Cerebellum (tissue), 4 donors: ENCODE measurements at places on chromosomes 11 and 22.

DNA sequence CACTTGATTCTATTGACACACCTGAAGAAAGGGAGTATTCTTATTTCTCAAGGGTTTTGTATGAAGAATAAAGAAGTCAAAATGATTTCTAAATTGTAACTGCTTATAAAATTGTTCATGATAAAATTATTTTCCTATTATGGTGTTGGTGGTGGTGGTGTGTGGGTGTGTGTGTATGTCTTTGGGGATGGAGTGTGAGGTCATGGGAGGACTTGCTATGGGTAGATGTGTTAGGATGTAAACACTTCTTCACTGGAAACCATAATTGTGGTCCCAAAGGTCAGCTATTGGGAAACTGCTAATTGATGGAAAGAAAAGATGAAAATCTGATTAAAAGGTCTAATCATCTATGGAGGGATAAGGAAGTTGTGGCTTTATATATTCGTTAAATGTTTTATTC lies 5.1 kb downstream of the TRIM22 start:
- DNase-seq = no peak

DNA sequence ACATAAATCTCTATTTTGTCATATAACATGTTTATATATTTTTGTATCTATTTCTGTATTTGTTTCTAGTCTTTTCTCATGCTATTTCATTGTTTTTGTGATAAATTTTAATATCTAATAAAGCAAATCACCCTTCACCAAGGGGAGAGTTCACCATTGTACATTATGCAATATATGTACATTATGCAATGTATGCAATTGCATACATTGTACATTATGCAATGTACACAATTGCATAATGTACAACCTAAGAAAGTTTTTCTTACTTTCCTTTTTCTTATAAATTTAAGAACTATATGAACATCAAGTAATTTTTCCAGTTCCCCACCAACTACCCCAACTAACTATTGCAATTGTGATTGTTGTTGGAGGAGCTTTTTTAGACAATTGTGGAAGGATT lies 44.1 kb upstream of the GLYATL2 start:
- no peak for DNase-seq

- no peak for DNase-seq
Observed at GRCh38 chr11:1122664-1123002, 35.1 kb upstream of the MUC5AC start.

DNA sequence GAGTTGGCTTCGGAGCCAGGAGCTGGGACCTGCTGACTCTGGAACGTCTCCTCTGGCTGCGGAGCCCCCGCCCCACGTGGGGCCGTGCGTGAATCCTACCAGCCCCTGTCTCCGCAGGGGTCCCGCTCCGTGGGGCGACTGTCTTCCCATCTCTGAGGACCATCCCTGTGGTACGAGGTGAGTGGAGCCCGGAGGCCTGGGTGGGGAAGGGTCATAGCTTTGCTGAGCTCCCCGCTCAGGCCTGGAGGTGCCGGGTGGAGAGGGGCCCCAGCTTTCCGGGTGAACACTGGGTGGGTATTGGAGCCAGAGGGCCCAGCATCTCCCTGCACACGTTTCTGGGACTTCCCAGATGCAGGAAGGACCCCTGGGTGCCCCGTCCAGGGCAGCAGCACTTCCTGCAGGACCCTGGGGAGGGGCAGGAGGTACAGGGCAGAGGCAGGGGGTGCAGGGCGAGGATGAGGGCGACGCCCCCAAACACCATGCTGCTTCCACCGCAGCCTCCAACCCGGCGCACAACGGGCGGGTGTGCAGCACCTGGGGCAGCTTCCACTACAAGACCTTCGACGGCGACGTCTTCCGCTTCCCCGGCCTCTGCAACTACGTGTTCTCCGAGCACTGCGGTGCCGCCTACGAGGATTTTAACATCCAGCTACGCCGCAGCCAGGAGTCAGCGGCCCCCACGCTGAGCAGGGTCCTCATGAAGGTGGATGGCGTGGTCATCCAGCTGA lies 3.8 kb downstream of the MUC5AC start:
- DNase-seq = no peak

- no peak for DNase-seq
Observed at GRCh38 chr11:36540998-36541397, 26.8 kb upstream of the RAG1 start.

- no peak for DNase-seq
Observed at GRCh38 chr11:102313238-102313940, 3.9 kb upstream of the BIRC3 start.

- no peak for DNase-seq
Observed at GRCh38 chr11:98180921-98181320, 839.8 kb upstream of the CNTN5 start.

DNA sequence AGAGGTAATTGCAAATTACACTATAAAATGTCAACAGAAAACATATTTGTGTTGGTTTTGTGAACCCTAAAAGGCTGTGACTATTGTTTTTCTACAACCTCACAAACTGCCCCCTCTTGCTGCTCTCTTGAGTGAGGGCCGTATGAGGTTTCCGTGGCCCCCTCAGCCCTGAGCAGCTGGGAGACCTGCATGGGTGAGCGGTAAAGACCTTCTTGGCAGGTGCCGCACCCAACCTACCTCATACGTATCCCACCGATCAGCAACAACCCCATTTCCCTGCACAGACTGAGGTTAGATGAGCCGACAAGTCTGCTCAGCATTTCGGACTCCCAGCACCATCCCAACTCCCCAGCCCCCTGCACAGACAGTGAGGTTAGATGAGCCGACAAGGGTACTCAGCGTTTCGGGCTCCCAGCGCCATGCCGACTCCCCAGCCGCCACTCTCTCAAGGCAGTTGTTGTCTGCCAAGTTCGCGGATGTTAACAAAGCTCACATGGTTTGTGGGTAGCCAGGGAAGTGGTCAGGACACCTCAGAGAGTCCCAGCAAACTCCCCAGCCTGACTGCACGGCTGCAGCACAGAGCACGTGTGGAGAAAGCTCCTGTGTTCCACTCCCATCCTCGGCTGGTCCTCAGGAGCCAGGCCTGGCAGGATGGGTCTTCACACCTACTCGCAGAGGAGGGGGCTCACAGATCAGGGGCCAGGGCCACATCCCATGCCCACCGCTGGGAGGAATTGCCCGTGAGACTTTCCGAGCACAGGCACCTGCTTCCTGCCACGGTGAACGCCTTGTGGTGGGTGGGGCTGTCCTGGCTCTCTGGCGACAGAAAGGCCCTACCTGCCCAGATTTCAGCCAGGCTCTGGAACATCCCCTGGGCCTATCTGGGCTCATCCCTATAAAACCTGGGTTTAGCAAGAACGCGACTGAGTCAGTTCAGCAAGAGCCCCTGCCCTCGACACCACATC lies 502.9 kb downstream of the BRD1 start:
- DNase-seq = no peak

GRCh38 chr11:35257281-35257680 lies 118.3 kb downstream of the CD44 start:
- no peak for DNase-seq

GRCh38 chr22:38751422-38752346 lies 4.1 kb downstream of the SUN2 start:
- no peak for DNase-seq

GRCh38 chr11:113613619-113614018 lies 92.5 kb downstream of the TMPRSS5 start:
- DNase-seq = no peak

DNA sequence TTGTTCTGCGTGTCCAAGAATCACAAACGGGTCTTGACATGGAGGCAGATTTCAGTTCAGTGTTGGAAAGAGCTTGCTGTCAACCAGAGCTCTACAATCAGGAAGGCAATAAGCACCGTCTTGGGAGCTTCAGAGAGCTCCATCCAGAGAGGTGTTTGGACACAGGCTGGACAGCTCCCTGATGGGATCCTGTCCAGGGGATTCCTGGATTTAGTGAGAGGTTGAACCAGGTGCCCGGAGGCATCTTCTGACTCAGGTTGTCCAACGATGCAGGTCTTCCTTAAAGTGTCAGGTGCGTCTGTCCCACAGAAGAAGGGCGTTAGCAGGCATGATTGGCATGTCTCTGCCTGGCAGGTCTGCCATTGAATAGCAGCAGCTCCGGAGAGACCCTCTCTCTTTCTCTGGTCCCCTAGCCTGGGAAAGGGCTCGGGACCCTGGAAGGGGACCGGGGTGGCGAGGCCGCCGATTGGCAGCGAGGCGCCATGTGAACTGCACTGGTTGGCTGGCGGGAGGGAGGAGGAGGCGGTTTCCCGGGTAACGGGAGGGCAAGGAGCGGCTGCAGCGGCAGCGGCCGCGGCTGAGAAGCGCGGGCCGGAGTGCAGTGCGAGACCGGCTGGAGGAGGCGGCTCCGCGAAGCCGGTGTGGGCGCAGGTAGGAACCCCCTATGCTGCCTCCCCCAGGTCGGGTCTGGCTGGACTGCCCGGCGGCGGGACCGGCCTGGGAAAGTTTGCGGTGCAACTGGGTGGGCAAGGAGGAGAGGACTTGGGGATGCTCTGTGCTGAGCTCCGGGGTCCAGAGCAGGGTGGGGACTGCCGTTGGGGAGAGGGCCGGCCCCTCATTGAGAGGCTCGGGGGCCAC lies 104.1 kb upstream of the E2F8 start:
- peak; percentile 57 for DNase-seq

DNA sequence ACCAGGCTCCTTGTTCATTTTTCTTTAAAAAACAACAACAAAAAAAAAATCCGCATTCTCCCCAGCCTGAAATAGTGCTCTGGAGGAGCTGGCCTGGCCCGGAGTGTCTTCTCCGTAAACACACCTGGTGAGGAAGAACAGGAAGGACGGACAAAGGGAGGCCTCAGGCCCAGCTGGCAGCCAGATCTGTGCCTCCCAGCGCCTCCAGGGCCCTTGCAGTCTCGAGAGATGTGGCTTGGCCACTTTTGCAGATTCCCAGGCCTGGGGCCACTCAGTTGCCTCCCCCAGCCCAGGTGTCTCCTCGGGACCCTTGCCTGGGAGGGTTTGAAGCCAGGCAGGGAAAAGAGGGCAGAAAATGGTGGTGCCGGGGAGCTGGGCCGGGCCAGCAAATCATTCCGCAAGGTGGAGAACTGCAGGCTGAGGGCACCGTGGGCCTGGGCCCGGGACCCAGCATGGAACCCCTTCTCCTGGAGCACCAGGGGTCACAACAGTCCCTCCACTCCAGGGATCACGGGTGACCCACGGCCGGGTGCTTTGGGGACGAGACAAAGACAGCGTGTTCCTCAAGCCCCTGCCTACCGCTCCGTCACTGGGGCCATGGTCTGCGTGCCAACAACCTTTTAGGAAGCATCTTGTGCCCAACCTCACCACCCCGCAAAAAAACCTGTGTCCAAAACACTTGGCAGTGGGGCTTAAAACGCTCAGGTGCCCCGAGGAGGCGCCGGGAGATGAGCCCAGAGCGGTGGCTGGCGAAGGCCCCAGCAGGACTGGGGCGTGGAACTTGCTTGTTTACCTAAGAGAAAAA lies 67.1 kb upstream of the WNT7B start:
- peak; percentile 71 for DNase-seq

DNA sequence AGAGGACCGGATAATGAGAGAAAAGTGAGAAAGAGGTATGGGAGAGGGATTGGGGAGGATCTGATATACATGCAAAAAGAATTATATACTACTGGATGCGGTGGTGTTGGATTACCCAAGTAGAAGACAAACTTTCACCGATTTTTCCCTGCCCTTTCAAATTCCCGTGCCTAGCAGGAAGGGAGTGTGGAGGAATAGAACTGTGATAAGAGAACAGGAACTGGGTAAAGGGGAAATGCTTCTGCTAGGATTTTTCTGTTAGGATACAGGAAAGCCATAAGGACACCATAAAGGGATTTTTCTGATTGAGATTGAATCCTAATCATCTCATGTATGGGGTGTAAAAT lies 480 bp upstream of the MTMR2 start:
- DNase-seq = no peak

DNA sequence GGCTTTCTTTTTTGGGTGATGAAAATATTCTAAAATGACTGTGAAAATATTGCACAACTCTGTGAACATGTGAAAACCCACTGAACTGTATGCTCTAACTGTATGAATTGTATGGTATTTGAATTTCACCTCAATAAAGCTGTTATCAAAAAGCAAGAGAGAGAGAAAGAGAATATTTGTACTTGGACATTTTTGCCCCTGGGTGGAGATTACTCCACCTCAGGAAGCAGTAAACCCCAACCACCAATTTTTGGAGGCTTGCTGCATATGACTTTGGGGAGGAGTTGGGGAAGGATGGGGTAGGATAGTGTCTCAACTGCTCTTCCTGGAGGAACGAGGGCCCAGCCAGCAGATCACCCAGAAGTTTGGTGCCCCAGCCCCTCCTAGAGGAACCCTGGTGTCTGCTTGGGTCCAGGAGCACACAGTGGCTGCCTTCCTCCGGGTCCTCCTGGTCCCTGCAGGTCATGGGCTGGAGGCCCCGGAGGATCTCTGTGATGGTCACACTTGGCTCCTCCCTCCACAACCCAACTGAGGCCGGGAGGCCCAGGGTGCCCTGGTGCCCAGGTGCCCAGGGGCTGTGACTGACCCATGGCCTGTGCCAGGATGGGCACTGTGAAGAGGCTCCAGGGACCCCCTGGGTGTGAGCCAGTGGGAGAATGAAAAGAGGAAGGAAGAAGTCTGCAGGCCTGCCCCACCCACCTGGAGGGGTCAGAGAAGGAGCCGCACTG lies 15.3 kb upstream of the PICK1 start:
- DNase-seq = no peak

- no peak for DNase-seq
Observed at GRCh38 chr22:26404851-26405421, 24.1 kb upstream of the ASPHD2 start.

DNA sequence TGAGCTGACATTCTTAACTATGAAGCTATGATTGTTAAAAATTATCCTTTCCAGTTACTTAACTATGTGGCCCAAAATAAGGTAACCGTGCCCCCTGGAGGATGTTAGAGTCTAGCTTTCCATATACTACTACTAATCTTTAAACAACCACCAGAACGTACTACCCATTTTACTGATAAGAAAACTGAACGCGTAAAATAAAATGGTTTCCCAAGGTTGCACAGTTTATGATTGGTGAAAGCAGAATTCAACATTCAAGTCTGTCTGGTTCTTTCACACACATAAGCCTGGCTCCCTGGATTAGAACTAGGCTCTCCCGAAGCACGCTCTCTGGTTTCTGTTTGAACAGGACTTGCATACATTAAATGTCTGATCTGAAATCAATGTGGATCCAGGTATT lies 437.8 kb upstream of the CCDC90B start:
- peak; percentile 4 for DNase-seq

- DNase-seq = no peak
Observed at GRCh38 chr22:22753526-22754267, 109.3 kb downstream of the GGTLC2 start.

GRCh38 chr11:2301631-2302305 lies at the start of the genes C11orf21 and TSPAN32:
C11orf21 (minus strand) TSS chr11:2301918; CDS start chr11:2301808, 110 bp downstream.
TSPAN32 (plus strand) TSS chr11:2302013; CDS start chr11:2302150, 137 bp downstream.
- no peak for DNase-seq

GRCh38 chr22:20867179-20868024 lies 8.6 kb downstream of the SNAP29 start:
- DNase-seq = no peak

- DNase-seq = no peak
Observed at GRCh38 chr11:35516403-35516802, 9.0 kb downstream of the PAMR1 start.
